ENCODE measurements at places on chromosomes 16 and 17.

DNA sequence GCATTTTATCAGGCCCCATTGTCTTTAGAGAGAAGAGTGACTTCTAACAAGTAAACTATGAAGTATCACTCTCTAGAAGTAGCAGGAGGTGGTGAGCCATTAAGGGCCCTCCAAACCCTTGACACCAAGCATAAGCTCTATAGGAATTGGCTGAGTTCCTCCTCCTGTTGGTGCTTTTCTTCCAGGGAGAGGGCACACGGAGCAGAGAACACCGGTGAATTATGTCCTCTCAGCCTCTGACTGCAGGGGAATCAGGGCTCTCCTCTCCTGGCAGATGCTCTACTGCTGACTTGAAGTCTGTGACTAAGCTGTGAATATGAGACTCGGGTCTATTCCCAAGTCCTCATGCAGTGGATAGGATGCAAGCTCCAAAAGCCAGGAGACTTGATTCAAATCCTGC lies 32.3 kb downstream of the CHD9 start:
- DNase-seq = no peak

DNA sequence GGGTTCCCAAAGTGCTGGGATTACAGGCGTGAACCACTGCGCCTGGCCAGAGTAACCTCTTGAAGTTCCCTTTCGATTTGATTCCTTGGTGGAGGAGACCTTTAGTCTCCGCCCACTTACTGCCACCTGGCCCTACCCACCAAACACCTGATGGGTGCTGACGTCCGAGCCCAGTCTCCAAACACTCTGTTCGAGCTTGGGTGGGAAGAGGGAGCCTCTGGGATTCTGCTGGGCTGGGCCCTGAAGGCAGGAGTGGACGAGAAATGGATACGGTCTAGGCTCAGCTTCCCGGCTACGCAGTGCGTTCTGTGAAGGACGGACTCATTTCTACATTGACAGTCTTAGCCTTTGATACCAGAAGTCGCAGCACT lies 870 bp upstream of the ITGA3 start:
- DNase-seq = no peak

GRCh38 chr16:13052431-13052830 lies 151.0 kb downstream of the SHISA9 start:
- DNase-seq = no peak

GRCh38 chr17:64651889-64652288 lies 10.2 kb downstream of the SMURF2 start:
- no peak for DNase-seq

DNA sequence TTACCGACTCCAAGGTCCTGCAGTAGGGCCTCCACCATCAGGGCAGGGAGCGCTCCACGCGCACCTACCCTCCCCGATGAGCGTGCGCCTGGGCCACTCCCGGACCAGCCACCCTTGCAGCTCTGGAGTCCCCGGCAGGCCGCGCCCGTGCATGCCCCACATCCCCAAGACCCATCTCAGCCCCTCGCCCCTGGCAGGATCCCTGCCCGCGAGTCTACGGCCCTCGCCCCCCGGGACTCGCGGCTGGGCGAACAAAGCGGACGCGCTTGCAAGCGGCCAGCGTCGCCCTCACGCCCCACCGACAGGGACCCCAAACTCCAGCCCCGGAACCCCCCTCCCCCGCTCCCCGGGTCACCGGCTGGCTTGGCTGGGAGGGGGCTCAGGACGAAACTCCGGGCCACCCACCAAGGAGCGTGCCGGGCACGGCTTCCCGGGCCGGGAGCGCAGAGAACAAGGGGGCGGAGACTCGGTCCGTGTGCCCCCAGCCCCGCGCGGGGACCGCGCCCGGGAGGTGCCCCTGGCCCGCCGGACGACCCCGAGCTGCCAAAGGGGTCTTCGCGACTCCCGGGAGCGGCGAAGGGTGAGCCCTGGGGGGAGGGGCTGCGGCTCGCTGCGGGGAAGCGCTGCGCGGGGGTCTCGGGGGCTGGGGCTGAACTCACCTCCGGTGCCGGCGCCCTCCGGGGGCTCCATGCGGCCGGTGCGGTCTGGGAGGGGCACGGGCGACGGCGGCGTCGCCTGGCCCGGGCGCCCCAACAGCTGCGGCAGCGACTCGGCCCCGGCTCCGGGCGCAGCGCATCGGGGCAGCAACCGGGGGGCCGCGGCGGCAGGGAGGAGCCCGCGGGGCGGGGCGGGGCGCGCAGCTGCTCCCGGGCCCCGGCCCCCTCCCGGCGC lies at the start of gene DBNDD1:
DBNDD1 (minus strand) TSS at position 805 of the 891 bp plus-strand sequence; CDS start at position 690, 115 bp downstream.
- peak; percentile 14 for DNase-seq

DNA sequence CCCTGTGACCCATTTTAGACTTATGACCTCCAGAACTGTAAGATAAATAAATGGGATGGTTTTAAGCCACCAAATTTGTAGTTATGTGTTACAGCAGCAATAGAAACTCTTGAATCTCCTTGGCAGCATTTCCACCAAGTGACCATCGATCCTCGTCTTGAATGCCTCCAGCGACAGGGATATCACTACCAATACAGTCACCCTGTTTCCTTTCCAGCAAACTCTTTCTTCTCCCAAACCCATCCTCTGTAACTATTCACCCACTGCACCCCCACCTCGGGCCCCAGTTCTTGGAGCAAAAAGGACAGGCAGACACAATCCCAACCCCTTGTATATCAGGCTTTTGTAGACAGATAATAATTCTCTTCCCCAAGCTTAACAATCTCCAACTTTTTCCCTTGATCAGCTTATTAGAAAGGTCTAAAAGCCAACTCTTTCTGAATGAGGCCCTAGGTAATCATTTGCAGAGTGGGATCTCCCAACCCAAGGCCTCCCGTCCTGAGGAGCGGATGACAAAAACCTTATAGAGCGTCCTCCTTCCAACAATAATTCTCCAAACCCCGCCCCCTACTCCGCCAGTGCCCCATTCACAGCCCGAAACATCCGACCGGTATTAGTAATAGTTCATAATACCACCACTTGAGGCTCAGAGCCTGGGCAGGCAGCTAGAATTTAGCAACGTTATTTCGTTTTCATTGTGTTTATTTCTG lies 14.7 kb upstream of the PLLP start:
- DNase-seq = peak; percentile 72

- no peak for DNase-seq
These were observed 403 bp downstream of the TEPSIN start for GRCh38 chr17:81238490-81238814.

GRCh38 chr16:75927810-75928209 lies 201.5 kb upstream of the CPHXL start:
- no peak for DNase-seq

DNA sequence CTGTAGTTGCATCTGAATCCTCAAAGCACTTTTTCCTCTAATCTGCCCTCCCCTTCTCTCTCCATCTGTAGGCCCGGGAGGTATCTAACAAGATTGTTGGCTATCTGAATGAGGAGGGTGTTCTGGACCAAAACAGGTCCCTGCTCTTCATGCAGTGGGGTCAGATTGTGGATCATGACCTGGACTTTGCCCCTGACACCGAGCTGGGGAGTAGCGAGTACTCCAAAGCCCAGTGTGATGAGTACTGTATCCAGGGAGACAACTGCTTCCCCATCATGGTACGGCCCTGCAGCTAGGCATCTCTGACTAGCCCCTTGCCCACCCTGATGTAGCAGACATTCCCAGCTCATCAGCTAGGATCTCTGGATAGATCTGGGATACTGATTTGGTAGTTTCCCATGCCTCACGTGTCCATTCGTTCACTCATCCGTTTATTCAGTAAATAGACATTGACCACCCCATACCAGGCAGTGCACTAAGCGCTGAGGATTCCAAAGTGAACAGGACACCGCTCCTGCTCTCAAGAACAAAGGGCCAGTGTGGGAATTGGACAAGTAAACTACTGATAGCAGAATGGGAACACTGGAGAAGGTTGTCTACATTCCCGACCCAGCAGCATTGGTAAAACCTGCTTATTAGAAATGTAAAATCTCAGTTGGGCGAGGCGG lies 12.1 kb downstream of the LPO start:
- DNase-seq = no peak

DNA sequence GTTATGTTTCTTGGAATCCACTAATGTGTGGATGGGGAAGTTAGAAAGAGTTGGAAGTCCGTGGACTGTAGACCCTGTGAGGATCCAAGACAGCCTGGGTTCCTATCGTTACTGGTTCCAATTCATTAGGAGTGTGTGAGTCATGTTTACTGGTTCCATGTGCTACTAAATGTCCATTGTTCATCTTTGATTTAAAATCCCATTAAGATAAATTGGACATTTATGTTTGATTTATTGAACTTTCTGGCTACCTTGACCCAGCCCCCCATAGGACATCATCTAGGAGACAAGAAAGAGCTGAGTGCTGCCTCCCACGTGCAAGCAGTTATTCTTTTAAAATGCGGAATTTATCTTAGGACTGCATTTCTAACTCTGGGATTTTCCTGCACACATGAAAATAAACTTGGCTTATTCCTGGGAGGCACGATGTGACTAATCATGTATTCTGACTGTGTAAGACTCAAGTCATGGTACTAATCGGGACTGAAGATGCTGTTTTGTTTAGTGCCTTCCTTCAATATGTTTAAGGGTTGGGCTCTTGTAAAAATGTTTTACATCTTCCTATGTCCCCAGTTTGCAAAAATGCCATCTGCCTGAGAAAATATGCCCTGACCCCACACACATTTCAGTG lies 53.4 kb downstream of the RGS9 start:
- DNase-seq = no peak

DNA sequence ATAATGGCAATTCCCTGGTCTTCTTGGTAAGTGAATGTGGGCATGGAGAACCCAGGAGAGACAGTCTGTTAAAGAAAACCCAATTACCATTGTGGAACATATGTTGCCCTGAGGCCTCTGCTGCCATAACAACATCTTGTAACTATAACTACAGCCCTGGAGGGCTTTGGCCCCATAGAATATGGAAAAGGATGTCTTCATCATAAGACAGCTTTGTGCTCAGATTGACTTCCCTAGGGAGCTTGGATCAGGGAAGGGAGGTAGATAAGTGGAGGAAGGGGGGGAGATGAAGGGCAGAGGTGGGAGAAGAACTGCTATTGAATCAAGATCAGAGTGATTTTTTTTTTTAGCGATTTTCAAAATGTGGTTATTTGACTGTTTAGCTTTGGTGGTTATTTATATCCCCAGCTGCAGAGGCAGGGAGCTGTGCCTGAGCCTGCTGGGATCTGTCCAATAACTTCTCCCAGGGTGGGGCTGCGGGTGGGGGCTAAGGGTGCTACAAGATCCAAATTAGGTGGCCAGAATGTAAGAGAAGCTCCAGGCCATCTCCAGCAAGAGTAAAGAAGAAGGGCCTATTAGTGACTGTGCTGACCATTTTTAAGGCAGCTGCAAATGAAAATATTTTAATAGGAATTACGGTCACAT lies 5.3 kb upstream of the KAT7 start:
- DNase-seq = no peak

GRCh38 chr17:39270923-39271322 lies 45.2 kb upstream of the STAC2 start:
- DNase-seq = no peak

GRCh38 chr17:46100590-46100989 lies 92.6 kb downstream of the KANSL1 start:
- no peak for DNase-seq

DNA sequence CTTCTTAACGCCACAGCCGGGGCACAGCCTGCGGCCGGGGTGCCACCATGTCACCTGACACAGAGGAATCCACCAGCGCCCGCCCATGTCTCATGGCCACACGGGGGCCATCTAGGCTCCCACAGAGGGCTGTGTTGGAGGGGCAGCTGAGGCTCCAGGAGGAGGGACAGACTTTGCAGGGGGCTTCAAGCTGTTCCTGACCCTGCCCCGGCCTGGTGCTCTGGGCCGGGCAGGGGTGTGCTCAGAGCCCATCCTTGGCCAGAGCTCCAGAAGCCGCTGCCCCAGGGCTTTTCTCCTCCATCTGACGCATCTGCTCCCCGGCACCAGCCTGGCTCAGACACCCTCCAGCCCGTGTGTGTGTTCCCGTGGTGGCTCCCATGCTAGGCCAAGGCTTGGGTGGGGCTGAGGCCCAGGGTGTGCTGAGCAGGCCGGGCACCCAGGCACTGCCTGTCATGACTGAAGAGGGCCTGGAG lies 7.8 kb upstream of the SLC38A10 start:
- DNase-seq = no peak

DNA sequence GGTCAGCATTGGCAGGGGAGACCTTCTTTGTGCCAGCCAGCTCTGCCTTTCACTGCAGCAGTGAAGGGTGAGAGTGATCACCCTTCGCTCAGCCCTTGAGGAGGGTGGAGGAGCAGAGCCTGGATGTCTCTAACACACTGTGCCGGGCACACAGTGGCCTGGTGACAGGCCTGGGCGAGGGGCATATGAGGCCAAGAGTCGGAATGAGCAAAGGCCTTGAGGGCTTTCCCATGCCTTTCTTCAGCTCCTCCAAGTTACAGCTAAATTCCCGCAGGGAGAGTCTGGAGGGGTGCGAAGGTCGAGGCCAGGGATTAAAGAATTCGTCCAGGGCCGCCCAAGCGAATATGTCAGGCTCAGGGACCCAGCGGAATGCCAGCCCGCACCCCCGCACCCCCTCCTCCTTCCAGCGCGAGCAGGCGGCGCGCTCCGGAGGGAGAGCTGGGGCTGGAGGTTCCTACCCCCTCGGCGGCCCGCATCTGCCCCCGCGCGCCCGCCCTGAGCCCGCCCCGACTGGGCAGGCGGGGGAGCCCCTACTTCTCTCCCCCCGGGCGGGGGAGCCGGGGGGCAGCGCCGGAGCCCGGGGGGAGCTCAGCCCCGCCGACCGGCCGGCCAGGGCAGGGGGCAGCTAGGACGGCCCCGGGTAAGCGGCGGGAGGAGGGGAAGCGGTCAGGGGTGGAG lies at the start of gene RASL10B:
RASL10B (plus strand) TSS at position 401 of the 678 bp plus-strand sequence. CDS start 3,546 bp downstream, outside the sequence.
- peak; percentile 47 for DNase-seq
